ENCODE measurements at places on chromosomes 2 and 18.

DNA sequence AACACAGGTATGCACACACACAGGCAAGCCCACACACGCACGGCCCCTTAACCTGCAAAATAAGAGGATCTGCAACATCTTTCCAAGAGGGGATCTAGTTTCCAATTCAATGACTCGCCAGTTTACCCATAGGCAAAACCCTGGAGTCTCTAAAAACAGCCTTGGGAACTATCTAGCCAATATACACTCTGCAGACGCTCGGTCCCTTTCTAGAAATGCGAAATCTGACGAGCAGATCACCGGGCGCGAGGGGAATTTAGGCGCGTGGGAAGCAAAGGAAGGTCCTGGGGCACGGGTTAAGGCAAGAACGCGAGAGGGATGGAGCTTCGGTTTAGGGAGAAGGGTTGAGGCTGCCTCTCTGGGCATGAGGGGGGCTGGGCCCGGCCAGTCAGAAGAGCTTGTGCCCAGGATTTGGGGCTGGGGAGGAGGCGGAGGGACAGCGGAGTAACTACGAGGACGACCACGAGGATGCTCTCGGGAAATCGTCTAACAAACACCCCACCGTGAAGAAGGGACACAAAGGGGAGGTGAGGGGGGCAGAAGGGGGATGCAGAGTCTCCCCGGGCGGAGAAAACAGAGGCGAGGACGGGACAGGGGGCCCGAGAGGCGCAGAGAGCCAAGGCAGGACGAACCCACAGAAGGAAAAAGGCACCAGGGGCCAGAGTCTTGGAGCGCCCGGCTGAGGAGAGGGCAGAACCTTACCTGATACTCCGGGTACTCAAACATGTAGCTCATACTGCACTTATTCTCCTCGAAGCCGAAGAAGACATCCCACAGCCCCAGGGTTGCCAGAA is 542 bp downstream of the PGAP1 start:
- H3K4me3 ChIP-seq = peak overlapping the region; percentile 56
- H3K27ac ChIP-seq = peak overlapping the region; percentile 70
- H3K27me3 ChIP-seq = no peaks in the 10 kb centered on the region
- peaks cover 26% of the 10 kb centered on the region for H3K4me1 ChIP-seq

DNA sequence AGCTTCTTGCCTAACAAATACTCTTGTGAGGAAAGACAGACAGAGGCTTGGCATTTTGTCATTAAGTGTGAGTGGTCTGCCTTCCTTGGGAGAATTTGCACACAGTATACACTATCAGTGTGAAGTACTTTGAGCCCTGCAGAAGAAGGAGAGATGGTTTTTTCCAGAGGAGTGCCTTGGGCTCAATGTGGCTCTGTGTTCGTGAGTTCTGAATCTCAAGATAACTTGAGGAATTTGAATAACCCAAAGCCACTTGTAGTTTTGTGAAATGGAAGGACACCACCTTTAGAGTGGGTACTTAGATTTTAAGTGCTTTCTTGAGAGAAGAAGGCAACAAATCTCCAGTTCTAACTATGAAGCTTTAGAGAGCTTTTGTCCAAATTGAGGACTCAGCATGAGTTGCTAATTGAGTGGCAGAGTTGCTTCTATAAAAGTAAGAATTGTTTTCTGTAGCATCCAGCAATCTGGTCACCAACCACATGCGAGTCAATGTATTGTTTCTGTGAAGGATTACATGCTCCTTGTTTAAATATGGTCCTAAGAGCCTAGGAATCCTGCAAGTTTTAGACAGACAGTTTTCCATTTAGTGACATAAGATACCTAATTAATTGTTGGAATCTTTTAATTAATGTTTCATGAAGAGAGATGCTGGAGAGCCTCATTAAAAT is 68.3 kb downstream of the BABAM2 start:
- no peaks in the 10 kb centered on the region for H3K36me3 ChIP-seq
- H3K4me3 ChIP-seq = no peak overlapping the region
- no peak for DNase-seq
- H3K27ac ChIP-seq = peak overlapping the region; percentile 87
- H3K27me3 ChIP-seq = no peaks in the 10 kb centered on the region

DNA sequence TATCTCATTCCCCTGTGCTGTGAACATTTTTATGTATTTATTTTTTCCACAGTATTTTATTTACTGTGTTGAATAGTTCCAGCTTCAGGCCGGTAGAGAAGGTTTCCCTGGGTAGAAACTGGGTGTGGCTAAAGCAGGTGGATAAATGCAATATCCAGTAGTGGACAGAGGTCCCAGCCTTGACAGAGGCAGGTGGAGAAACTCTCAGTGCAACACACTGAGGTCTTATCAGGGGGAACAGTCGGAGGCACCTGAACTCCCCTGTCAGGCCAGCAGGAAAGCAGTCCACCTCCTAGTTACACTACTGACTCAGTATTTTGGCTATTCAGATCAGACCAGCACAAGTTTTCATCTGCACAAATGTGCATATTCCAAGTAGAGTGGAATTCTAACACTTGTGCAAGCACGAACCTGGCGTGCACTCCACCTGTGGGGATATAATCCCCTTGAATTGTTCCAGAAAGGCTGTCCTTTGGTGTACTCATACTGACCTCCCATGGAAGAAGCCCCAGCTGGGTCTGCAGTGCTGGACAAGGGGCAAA is 103.3 kb downstream of the GULP1 start:
- H3K27me3 ChIP-seq = no peaks in the 10 kb centered on the region
- H3K27ac ChIP-seq = no peak overlapping the region
- no peak overlapping the region for H3K4me3 ChIP-seq
- H3K4me1 ChIP-seq = no peaks in the 10 kb centered on the region
- DNase-seq = no peak

GRCh38 chr2:211982162-211982561 is 556.4 kb downstream of the ERBB4 start:
- DNase-seq = no peak
- H3K27me3 ChIP-seq = no peaks in the 10 kb centered on the region
- no peaks in the 10 kb centered on the region for H3K4me1 ChIP-seq
- no peaks in the 10 kb centered on the region for H3K36me3 ChIP-seq

GRCh38 chr2:98801286-98801685 is 70.4 kb upstream of the MGAT4A start:
- no peak overlapping the region for H3K4me3 ChIP-seq
- H3K36me3 ChIP-seq = no peaks in the 10 kb centered on the region
- peaks cover 13% of the 10 kb centered on the region for H3K4me1 ChIP-seq
- no peak overlapping the region for H3K27ac ChIP-seq

DNA sequence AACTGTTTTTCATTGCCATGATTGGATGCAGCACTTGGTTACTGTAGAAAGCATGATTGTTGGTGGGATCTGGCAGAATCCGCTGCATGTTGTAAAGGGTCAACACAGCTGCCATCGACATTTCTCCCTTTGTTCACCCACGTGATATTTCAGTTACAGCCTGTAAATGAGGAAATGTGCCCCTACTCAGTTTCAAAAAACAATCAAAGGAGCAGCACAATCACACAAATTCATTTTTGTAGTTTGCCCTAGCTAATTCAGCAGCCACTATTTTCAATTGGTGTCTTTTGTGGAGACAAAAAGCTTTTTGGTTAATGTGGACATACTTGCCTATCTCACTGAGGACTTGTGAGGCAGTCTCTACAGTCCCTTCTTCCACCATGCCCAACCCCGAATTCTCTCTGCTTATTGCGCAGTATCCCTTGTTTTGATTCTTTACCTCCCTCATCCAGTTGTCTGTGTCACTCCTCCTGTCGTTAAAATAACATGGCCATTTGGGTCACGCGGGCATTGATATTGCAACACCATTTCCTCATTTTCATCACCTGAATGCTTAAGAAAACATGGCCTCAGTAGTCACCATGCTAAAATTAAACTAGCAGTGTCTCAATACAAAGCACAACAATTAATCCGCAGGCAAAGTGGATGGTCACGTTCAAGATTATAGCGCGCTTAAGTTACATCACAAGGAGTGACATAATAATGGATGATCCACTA is 6.4 kb upstream of the PROC start:
- DNase-seq = no peak
- H3K36me3 ChIP-seq = no peaks in the 10 kb centered on the region
- H3K4me3 ChIP-seq = no peak overlapping the region
- H3K27ac ChIP-seq = peak overlapping the region; percentile 86

- no peaks in the 10 kb centered on the region for H3K27me3 ChIP-seq
- H3K4me3 ChIP-seq = no peak overlapping the region
- peak; percentile 66 for DNase-seq
- no peaks in the 10 kb centered on the region for H3K36me3 ChIP-seq
- H3K4me1 ChIP-seq = peaks cover 17% of the 10 kb centered on the region
- peak overlapping the region; percentile 53 for H3K27ac ChIP-seq
Measured at GRCh38 chr2:67880291-67880761, 182.5 kb downstream of the C1D start.

DNA sequence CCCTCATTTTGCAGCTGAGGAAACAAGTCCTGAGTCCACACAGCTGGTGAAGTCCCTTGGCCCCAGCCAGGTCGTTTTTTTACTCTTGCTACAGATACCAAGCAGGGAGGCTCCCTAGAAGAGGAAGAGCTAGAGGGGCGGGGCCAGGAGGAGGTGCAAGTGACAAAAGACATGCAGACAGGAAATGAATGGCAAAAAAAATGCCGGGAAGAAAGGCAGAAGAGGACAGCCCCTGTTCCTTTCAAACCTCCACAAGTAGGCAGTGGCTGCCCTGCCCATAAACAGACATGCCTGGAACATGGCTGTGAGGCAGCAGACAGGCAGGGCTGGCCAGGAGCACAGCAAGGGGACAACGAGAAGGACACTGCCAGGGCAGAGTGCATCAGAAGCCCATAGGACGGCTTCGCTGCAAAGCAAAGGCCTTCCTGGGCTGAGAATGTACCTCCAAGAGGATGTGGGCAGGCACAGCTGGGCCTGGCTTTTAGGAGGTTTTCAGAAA is 108.7 kb downstream of the ZBTB7C start:
- H3K27ac ChIP-seq = no peak overlapping the region
- H3K4me1 ChIP-seq = no peaks in the 10 kb centered on the region
- no peak for DNase-seq
- H3K27me3 ChIP-seq = no peaks in the 10 kb centered on the region
- H3K4me3 ChIP-seq = no peak overlapping the region
- no peaks in the 10 kb centered on the region for H3K36me3 ChIP-seq

DNA sequence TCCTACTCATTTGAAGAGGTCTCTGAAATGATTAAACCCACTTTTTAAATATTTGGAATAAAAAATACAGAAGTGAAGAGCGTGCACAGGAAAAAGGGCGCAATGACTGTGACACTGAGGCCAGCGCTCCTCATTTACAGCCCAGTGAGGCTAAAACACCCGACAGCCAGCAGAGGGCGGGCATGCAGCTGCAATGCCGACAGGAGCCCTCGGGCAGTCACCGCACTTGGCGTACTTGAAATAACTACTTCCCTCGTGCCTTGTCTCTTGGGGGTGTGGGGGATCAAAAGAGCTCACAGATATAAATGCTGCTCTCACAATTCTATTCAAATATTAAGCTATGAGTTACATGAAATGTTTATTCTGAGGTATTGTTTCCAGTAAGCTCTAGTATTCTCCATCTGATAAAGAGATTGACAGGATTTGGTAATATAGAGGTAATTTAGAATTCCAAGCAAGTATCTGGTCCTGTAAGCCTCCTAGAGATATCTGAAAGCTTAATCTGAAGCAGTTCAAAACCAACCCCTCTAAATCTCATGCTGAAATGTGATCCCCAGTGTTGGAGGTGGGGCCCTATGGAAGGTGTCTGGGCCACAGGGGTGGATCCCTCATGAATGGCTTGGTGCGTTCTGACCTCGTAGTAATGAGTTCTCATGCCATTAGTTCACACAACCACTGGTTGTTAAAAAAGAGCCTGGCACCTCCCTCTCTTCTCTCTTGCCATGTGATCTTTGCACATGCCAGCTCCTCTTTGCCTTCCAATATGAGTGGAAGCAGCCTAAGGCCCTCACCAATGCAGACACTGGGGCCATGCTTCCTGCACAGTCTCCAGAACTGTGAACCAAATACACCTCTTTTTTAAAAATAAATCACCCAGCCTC is 93.6 kb downstream of the ZAP70 start:
- H3K4me3 ChIP-seq = no peak overlapping the region
- H3K27ac ChIP-seq = no peak overlapping the region
- no peaks in the 10 kb centered on the region for H3K27me3 ChIP-seq
- no peak for DNase-seq
- H3K4me1 ChIP-seq = no peaks in the 10 kb centered on the region

GRCh38 chr2:20333738-20334137 is 16.9 kb downstream of the PUM2 start:
- H3K27ac ChIP-seq = no peak overlapping the region
- peaks cover 13% of the 10 kb centered on the region for H3K4me1 ChIP-seq
- no peak overlapping the region for H3K4me3 ChIP-seq
- H3K27me3 ChIP-seq = no peaks in the 10 kb centered on the region

GRCh38 chr2:173058097-173058496 is 17.5 kb upstream of the MAP3K20 start:
- peaks cover 21% of the 10 kb centered on the region for H3K4me1 ChIP-seq
- no peak for DNase-seq
- no peaks in the 10 kb centered on the region for H3K27me3 ChIP-seq
- H3K4me3 ChIP-seq = no peak overlapping the region
- H3K36me3 ChIP-seq = no peaks in the 10 kb centered on the region

- no peak for DNase-seq
- H3K27ac ChIP-seq = no peak overlapping the region
- no peaks in the 10 kb centered on the region for H3K27me3 ChIP-seq
- H3K4me3 ChIP-seq = no peak overlapping the region
- no peaks in the 10 kb centered on the region for H3K36me3 ChIP-seq
- no peaks in the 10 kb centered on the region for H3K4me1 ChIP-seq
Measured at GRCh38 chr2:181471226-181471625, 14.0 kb downstream of the ITGA4 start.

- no peak for DNase-seq
- no peaks in the 10 kb centered on the region for H3K36me3 ChIP-seq
- H3K27me3 ChIP-seq = no peaks in the 10 kb centered on the region
- H3K4me3 ChIP-seq = no peak overlapping the region
- no peaks in the 10 kb centered on the region for H3K4me1 ChIP-seq
Measured at GRCh38 chr2:237444071-237444470, 30.1 kb upstream of the COL6A3 start.

DNA sequence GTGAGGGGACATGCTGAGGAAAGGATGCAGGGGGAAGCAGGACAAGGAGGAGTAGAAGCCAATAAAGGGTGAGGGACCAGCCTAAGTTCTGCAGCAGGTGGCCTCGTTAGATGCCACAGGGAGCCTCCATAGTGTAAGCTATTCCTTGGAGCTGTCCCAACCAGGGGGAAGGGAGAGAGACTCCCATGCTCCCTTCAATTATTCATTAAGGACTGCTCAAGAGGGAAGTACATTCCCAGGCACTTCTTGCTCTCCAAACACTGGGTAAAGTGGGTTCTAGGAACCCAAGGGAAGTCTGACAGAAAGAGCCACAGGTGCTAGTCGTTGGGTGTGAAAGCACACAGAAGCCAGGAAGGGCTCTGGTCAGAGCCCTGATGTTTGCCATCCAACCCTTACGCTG is 193.7 kb downstream of the SLC39A10 start:
- H3K4me3 ChIP-seq = no peak overlapping the region
- H3K27ac ChIP-seq = no peak overlapping the region
- H3K36me3 ChIP-seq = no peaks in the 10 kb centered on the region
- no peaks in the 10 kb centered on the region for H3K4me1 ChIP-seq

GRCh38 chr2:122340246-122340645 is 584.8 kb downstream of the TSN start:
- no peaks in the 10 kb centered on the region for H3K4me1 ChIP-seq
- no peak overlapping the region for H3K4me3 ChIP-seq

- H3K4me1 ChIP-seq = no peaks in the 10 kb centered on the region
- H3K27me3 ChIP-seq = no peaks in the 10 kb centered on the region
- H3K36me3 ChIP-seq = peaks cover 91% of the 10 kb centered on the region
- no peak overlapping the region for H3K27ac ChIP-seq
Measured at GRCh38 chr18:58392324-58393000, 236.4 kb downstream of the ALPK2 start.

All from RWPE2 (cell line).